T-cell (primary cell): ENCODE measurements at places on chromosomes 6 and 20. TPM values are rescaled to one million over a fixed set of nuclear protein-coding genes. Genes with fewer than 3 reads are reported as not detected.

The PLCG1 gene
- 589 TPM for total RNA-seq

GRCh38 chr6:146902846-146903245, 301.4 kb upstream of the STXBP5 start:
- no peak for DNase-seq

GRCh38 chr6:22631091-22631490, 61.7 kb downstream of the HDGFL1 start:
- no peak for DNase-seq

The TUBB1 gene
- total RNA-seq = not detected

DNA sequence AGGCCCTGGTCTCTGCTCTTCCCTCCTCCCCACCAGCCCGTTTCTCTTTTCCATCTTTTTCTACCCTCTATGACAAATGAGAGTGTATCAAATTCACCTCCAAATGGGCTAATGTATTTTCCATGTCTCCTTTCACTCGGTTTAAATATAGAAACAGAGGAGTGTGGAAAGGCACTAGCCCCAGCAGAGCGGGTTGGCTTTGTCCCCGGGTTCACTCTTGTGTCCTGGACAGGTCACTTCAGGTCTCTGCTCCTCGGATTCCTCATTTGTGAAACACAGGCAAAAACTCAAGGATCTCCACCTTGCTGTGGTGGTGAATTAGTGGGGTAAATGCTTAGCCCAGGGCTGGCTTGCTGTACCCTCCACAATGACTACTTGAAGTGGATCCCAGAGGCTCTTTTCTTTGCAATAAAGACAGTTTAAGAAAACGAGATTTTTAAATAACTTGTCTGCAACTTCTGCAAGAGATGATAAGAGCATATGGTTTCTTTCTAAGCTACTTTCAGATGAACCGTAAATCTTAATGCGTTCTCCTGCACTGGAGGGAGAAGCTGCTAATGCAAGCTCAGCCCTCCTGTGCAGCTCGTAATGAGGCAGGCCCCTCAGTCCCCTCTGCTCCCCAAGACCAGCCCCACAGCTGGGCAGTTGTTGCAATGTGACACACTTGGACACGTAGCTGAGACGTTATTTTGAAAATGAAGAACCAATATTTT, 292.9 kb downstream of the THBS2 start:
- DNase-seq = no peak

The HCRTR2 gene
- total RNA-seq = not detected

- no peak for DNase-seq
These were observed 18.0 kb downstream of the PEX7 start for GRCh38 chr6:136840276-136841001.

The EYA2 gene
- total RNA-seq = not detected

- DNase-seq = no peak
These were observed 4.5 kb downstream of the COL11A2 start for GRCh38 chr6:33187809-33188208.
